Islet precursor cell (in vitro differentiated cells): ENCODE measurements at places on chromosomes 16 and 17.

- DNase-seq = no peak
These were observed 38.5 kb downstream of the SLC7A5 start for GRCh38 chr16:87830673-87831420.

GRCh38 chr16:77736879-77737278 is 14.6 kb downstream of the NUDT7 start:
- DNase-seq = no peak

- DNase-seq = no peak
These were observed 26.9 kb upstream of the PPM1E start for GRCh38 chr17:58728798-58729197.

GRCh38 chr17:80277751-80278671 is 17.4 kb downstream of the RNF213 start:
- DNase-seq = no peak
